ENCODE measurements at places on chromosomes 11 and 22.
A peak's percentile ranks its signal among the peaks of the same experiment; 100 is the strongest.

DNA sequence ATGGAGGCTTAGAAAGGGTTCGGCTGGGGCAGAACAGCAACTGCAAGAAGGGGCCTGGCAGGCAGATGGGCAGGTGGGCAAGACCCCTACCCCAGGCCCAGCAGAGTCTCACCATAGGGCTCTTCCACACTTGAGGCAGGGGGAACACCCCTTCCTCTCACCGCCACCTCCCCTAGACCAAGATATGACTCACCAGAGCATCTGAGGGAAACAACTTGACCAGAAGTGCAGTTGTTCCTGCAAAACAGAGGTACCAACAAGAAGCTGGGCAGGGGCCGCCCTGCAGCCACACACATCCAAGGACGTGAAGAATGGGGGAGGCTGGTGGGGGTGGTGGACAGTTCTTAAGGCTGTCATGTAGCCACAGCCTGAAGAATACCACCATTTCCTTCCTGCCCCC lies 10.9 kb downstream of the TMPRSS5 start:
- no peak for DNase-seq

GRCh38 chr22:45329530-45329936 lies 19.8 kb downstream of the FAM118A start:
- DNase-seq = peak; percentile 95

DNA sequence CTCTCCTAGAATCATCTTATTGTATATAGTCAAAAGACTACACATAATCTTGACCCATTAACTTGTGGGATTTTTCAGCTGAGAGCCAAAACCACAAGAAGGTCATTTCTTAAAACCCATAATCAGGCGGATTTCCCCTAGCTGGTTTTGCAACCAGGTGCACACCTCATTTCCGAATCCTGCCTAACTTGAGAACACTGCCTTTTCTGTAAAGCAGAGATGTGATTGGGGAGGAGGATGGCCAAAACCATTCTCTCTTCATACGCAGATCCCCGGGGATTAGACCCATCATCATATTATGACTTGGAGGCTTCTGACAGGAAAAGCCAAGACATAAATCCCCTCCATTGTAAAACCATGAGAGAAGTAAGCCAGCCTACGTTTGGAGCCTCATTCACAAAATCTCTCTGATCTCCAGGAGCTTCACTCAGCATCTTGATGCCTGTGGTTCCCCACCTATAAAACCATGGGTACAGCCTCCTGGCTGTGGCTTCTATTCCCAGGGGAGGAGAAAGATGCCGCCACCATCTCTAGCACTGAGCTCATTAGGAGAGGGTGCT lies 191.3 kb downstream of the KIF18A start:
- no peak for DNase-seq

GRCh38 chr11:129155745-129156144 lies 36.4 kb downstream of the ARHGAP32 start:
- no peak for DNase-seq

DNA sequence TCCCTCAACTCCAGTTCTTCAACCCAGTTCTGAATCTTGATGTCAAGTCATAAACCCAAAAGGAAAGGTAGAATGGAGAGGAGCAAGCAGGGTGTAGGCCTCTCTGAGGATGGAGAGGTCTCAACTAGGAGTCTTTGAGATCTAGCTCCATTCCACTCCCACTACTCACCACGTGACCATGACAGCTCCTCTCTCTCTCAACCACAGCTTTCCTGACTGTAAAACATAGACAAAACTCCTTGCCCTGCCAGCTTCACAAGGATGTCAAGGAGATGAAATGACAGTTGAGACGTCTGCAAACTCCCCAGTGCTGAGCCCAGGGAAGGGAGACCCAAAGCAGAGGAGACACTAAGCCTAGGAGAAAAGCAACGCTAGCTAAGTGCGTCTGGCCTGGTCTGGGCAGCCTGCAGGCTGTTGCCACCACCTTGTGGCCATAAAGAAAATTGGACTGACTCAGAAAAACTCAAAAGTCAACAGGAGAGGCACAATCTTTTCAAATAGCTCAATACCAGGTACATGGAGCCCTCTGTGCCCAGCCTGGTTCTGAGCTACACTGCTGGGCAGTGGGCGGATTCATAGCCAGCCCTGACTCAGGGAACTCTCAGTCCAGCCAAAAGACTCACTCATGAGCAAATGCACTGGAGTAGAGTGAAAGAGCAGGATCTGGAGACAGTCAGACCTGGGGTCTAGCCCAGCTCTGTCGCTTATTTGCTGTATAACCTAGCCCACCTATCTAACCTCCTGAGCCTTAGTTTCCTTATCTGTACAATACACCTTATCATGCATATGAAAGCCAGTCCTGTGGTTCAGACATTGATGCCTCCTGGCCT lies 3.4 kb downstream of the CLPB start:
- peak; percentile 76 for DNase-seq

DNA sequence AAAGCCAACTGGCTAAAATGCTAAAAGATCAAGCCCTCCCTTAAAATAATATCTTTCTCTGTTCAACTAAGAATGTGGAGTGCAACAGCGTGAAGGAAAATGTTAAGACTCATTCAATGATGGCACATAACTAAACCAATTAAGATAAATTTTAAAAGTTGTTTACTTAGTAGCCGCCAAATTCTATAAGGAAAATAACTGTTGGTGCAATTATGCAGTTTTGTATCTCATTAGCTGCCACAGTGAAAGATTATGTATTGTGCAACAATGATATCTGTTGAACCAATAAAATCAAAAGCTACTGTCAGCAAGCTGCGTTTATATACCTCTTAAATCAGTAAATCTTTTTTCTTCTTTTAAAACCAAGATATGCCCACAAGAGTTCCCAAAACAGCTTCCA lies 55.5 kb downstream of the SIK3 start:
- no peak for DNase-seq
